ENCODE measurements at places on chromosomes 4 and X.

GRCh38 chr4:6272863-6273660 lies 3.4 kb downstream of the WFS1 start:
- no peak for DNase-seq

GRCh38 chr4:3703677-3704521 lies 62.3 kb upstream of the ADRA2C start:
- no peak for DNase-seq

DNA sequence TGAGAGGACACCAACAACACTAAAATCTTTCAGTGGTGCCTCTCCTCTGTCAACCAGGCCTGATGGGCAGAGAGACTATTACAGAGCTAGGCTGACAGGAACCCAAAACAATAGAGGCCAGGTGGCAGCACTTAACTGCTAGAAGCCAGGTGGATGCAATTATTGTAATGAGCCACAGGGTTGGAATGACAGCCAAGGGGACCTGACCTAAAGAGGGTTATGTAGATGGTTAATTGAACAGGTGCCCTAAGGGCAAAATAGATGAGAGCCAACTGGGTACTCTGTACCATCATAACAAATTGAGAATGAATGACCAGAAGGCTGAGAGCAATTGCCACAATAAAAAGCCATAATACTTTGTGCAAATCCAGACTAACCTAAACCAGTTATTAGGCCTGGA lies 24.7 kb upstream of the FRAS1 start:
- DNase-seq, result peak; percentile 97

DNA sequence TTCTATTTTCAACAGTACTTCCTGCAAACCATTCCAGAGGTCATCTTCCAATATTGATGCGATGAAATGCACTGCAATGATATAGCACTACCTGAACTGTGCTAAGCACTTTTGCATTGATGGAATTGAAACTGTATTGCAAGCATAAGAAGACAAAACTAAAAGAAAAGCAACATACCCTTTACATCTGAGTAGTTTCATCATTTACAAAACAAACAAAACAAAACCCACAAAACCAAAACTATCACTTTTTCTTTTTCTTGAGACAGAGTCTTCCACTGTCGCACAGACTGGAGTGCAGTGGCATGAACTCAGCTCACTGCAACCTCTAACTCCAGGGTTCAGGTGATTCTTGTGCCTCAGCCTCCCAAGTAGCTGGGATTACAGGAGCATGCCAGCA lies 120.1 kb upstream of the NAP1L5 start:
- no peak for DNase-seq

- no peak for DNase-seq
These were observed 55.2 kb downstream of the RTL3 start for GRCh38 chrX:78603908-78604307.

DNA sequence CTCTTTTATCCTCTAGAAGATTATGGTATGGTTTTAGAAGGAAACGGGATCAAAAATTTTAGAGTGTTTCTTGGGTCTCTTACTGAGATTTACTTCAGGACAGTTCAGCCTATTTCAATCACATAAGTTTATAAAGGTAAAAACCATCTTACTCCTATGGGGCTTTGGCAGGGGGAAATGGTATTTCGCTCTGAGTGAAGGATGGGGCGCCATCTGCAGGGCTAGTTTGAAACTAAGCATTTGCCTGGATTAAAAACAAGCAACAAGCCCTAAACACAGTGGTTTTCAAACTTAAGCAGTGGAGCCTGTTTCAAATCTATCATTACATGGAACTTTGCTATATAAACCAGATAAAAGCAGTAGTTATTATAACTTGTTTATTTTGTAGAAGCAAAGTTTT lies 361.5 kb upstream of the FMR1 start:
- DNase-seq, result no peak

DNA sequence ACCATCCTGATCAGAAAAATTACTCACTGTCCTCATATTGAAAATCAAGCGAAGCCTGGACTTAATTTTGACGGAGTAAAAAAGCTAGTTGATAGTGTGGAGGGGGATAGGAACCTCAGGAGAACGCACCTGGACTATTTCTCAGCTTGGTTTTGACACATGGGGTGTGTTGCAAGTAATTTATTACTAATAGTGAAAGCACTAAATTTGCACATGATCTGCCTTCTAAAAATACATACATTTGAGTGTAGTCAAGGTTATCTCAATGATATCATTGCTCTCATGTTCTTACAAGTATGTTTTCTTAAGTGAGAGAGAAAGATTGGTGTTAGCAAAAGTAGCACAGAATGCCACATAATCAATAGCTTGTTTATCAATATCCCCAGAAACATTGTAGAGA lies 29.5 kb downstream of the LRIT3 start:
- no peak for DNase-seq

DNA sequence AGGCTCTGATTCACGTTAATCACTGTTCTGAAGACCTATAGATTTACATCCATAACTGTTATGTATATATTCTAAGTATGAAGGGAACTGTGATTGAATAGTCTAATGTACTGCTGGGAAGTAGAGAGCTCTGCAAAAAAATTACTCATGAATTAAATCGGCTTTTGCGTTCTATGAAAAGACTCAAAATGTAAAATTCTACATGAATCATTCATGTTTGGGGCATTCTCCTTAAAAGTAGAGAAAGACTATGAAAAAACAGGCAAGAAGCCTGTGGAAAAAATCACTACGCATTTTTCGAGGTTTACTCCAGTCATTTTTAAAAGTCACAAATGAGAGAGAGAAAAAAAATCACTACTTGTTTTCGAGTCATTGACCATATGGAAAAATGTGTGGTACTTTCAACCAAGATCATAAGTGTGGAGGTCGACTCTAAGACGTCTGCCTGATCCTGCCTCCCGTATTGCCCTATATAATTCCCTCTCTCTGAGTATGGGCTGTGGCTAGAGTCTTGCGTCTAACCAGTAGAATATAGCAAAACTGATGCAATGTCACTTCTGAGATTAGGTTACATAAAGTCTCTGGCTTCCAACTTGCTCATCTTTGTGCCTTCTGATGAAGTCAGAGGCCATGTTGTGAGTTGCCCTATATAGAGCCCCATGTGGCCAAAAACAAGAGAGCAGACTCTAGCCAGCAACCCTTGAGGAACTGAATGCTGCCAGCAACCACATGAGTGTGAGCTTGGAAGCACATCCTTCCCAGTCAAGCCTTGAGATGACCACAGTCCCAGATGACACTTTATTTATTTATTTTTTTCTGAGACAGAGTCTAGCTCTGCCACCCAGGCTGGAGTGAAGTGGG lies 32.1 kb upstream of the VEGFD start:
- no peak for DNase-seq

- no peak for DNase-seq
These were observed 5.4 kb downstream of the RAB28 start for GRCh38 chr4:13478707-13479106.

- DNase-seq, result peak; percentile 0
These were observed 90.6 kb downstream of the LRP2BP start for GRCh38 chr4:185304944-185305690.

- no peak for DNase-seq
These were observed 318.8 kb upstream of the RASGEF1B start for GRCh38 chr4:81790477-81790876.

- no peak for DNase-seq
These were observed 6.8 kb upstream of the HTRA3 start for GRCh38 chr4:8262637-8263322.

- peak; percentile 3 for DNase-seq
These were observed 118.8 kb downstream of the GABRA2 start for GRCh38 chr4:46270986-46271596.

DNA sequence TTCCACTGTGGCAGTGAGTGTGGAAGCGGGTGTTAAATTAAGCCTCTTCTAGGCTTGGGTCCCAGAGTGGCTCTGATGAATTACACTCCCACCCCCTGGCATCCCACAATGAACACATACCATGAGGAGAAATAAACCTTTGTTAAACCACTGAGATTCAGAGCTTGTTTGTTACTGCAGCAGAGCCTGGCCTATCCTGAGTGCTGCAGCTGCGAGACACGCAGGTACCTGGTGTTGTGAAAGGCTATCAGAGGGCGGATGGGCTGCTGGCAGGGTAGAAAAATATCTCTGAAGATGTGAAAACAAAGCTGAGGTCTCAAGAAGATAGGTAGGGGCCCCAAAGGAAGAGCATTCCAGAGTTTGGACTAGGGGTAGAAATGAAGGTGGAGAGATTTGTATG lies 138.4 kb upstream of the STX18 start:
- no peak for DNase-seq

- no peak for DNase-seq
These were observed at the start of gene TNIP3 for GRCh38 chr4:121164291-121164690. Gene TNIP3, minus strand, starts transcription at chr4:121164321. Its CDS starts 196 bp downstream, at chr4:121164125.

DNA sequence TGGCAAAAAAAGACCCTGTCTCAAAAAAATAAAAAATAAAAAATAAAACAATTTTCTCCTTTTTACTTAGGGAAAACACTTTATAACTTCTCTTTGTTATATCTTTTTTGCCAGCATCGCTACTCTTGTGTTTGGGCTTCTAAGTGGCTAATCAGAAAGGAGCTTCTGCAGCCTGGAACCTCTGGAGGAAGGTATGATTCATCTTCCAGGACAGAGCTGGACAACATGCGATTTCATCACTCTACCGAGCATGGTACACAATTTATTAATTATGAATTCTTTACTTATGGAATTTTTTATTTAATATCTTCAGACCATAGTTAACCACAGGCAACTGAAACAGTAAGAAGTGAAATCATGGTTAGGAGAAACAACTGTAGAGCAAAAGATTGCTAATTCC lies 1254.3 kb upstream of the AGA start:
- no peak for DNase-seq

- DNase-seq, result no peak
These were observed 72.7 kb downstream of the GEMIN8 start for GRCh38 chrX:13956998-13957397.

- no peak for DNase-seq
These were observed 4.3 kb downstream of the MAB21L2 start for GRCh38 chr4:150586162-150586810.

GRCh38 chrX:130058652-130059051 lies 51.6 kb downstream of the ELF4 start:
- no peak for DNase-seq

- no peak for DNase-seq
These were observed 54.1 kb downstream of the PPP2R2C start for GRCh38 chr4:6418193-6418755.

GRCh38 chrX:65601530-65602220 lies 65.8 kb upstream of the MSN start:
- DNase-seq, result no peak

- DNase-seq, result no peak
These were observed 409.6 kb downstream of the IL15 start for GRCh38 chr4:142045996-142046395.

DNA sequence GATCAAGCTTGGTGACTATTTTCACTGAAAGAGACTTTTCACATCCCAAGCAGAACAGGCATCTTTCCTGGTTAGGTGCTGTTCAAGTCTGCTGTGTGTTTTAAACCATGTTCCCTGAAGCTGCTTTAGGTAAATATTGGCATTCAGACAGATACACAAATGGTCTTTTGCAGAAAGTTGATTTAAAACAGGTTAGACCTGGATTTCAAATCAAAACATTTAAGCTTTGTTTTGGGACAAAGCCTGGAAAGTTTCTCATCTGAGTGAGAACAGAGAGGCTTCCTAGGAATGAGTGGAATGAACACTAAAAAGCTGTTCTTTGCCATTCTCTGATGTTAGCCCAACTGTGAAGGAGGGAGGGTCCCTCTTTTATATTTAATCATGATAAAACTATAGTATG lies 10.1 kb downstream of the ANXA3 start:
- no peak for DNase-seq

DNA sequence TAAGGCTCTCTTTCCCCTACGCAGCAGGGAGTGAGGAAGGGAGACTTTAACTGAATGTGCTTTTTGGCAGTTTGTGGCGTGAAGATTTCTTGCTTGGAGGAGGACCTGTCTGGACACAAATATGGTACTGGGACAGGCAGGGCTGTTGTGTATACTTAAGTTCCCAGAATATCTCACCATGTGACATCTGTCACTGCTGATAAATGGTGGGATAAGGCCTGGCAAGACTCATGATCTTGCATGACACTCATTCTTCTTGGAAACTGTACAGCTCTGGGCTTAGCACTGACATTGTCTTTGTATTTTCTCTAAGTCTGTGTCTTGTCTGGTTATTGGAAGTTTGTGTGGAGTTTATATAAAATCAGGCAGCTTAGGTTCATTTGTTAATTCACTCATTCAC lies 93.1 kb downstream of the STK32B start:
- DNase-seq, result no peak

- no peak for DNase-seq
These were observed 79.2 kb upstream of the EFHC2 start for GRCh38 chrX:44422631-44423030.

- DNase-seq, result no peak
These were observed 257.5 kb upstream of the FAT1 start for GRCh38 chr4:186981161-186981560.

GRCh38 chr4:18689308-18690115 lies 668.0 kb upstream of the LCORL start:
- DNase-seq, result no peak

- DNase-seq, result no peak
These were observed 16.3 kb downstream of the L1CAM start for GRCh38 chrX:153869473-153870287.

- DNase-seq, result no peak
These were observed 797.3 kb upstream of the FRG1 start for GRCh38 chr4:189143263-189143952.

DNA sequence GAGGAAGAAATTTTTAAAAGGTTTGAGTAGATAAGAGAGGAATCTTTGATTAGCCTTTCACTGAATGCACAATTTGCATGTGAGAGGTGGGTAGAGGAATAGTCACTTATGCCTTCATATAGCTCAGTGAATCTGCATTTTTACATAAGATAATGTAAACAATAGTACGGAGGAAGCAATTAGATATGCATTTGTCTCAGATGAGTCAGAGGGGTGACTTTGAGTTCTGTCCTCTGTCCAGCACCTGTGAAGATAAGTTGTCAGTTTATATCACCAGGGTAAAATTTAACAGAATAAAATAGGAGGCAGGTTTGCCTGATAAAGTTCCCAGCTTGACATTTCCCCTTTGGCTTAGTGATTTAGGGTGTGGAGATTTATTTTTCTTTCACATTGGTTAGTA lies 841.9 kb downstream of the PCDH18 start:
- no peak for DNase-seq

DNA sequence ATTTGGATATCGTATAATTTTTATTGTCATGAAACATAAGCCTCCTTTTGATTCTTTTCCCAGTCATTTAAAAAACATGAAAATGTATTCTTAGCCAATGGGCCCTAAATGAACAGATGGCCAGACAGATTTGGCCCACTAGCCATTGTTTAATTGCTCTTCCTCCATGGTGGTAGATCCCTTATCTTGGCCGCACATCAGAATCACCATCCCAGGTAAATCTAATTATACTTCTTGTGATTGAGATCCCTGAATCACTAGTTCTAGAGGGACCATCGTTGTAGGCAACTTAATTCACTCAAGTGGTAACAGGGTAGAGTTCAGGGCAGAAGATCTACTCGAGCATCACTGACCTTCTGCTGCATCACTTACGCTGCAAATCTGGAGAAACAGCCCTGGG lies 24.1 kb upstream of the VCX3A start:
- DNase-seq, result no peak

DNA sequence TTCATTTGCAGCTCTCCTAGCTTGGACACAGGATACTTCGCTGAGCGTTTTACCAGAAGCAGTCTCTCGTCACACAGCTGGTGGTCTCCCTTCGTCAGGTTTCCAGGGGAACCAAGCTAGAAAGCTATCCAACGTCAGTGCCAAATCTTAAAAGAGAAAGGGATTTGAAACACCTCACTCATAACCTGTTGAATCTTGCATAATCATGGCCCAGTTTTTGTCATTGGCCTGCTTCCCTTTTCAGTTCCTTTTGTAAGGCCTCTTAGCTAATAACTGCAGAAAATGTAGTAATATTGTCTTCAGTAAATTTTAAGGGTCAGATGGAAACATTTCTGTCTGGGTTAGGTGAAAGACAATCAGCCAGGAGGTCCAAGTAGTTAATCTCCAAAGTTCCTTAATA lies 22.0 kb downstream of the RAB39B start:
- no peak for DNase-seq
